ENCODE measurements at places on chromosomes 16 and 17.

GRCh38 chr16:67302970-67303369 is 23.6 kb downstream of the KCTD19 start:
- no peak for DNase-seq

DNA sequence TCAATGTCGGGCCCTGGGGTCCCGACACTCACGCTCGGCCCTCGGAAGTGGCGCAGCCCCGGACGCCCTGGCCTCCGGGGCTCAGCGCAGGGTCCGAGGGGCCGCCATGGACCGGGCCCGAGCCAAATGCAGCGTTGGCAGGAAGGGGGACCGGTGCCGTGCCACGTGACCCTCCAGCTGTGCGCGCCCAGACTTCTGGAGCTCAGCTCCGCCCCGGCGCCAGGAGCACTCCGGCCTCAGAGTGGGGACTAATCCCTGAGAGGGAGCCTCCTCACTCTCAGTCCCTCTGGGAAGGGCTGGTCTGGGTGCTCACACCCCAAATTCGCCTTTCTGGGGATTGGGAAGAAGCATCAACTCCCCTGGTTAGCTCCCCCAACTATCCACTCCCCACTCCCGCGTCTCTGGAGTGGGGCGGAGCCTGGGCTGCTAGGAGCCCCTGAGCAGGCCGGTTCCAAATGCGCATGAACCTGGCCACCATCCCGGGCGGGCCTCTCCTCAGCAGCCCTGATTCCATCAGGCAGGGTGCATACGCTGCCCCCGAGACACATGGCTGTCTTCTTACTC is at the start of gene B3GNT9:
TSS of gene B3GNT9 (minus strand) at position 166 of the 564 bp plus-strand sequence. CDS start 513 bp downstream, outside the sequence.
- no peak for DNase-seq

GRCh38 chr16:89244754-89245153 is 27.3 kb downstream of the ZNF778 start:
- no peak for DNase-seq

GRCh38 chr16:74954763-74955162 is 30.2 kb downstream of the WDR59 start:
- DNase-seq, result no peak

- DNase-seq, result no peak
Measured at GRCh38 chr17:68527314-68527713, 15.1 kb downstream of the PRKAR1A start.
